ENCODE measurements at places on chromosomes 6 and 20.

- peak; percentile 71 for DNase-seq
Observed at GRCh38 chr20:3927486-3928291, 38.5 kb downstream of the PANK2 start.

DNA sequence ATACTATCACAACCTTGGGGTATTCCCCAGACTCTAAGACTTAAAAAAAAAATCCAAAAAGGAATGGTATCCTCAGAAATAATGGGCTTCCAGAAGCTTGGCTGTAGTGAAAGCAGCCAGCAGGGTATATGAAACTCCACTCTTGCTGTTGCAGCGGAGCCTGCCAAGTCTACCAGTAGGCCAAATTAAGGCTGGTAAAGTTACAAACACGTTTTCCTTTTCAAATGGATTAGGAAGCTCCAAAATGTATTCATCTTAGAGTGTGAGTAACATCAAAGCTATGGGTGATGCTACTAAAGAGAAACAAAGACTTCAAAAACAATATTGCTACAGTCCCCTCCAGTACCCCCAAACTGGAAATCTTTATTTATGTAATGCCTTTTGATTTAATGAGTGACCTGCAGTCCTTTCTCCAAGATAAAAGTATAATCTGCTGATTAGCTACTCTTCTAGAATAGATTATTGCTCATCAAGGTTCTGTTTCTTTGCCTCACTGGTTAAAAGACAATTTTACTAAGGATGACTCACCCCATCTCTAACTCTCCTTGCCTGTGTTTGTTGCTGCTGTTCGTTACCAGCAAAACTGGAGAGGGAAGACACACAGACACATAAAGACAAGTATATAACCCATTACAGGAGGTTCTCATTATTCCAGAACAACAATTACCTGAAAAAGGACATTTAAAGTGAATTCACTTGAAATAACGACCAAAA lies 84.9 kb downstream of the BTBD9 start:
- DNase-seq: no peak

DNA sequence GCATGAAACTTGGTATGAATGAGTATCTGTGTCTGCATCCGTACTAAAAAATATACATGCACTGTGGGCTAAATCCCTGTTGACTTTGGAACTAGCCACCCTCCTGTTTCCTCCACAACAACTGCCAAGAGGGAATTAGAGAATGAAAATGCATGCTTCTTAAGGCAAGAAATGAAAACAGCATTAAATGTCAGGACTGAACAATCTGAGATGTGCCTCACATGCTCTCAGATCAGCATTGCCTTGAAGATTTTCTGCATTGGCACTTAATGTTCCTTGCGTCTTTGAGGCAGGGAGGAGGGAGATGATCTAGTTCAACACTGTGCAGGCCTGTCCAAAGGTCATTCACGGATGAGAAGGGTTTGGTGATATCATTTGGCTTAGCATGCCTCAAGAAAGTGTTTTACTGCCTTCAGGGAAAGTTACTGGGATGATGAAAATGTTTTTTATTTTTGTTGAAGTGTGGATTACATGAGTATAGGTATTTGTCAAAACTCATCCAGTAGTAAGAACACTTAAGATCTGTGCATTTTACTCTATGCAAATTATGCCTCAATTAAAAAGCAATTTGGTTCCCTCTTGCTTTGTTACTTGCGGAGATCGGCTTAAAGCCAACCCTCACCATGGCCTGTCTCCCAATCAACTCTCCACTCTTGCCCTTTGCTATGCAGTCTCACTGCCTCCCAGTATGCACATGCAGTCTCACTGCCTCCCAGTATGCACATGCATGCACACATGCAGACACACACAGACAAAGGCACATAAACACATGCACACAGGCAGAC lies 47.5 kb upstream of the RIN2 start:
- DNase-seq: no peak

DNA sequence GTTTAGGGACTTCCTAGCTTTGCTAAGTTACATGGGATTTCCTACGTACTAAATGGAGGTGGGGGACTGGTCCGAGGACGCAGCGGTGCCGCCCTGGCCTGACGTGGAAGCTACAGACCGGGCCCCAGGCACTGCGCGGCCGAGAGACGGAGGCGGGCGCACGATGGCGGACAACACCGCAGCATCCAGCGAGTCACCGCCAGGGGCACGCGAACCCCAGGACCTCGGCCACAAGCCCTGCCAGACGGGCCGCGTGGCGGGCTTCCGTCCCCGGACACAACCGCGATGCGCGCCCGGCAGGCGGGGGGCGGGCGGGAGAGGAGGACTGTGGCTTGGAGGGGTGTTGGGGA lies 1516.9 kb upstream of the DEFB115 start:
- no peak for DNase-seq

DNA sequence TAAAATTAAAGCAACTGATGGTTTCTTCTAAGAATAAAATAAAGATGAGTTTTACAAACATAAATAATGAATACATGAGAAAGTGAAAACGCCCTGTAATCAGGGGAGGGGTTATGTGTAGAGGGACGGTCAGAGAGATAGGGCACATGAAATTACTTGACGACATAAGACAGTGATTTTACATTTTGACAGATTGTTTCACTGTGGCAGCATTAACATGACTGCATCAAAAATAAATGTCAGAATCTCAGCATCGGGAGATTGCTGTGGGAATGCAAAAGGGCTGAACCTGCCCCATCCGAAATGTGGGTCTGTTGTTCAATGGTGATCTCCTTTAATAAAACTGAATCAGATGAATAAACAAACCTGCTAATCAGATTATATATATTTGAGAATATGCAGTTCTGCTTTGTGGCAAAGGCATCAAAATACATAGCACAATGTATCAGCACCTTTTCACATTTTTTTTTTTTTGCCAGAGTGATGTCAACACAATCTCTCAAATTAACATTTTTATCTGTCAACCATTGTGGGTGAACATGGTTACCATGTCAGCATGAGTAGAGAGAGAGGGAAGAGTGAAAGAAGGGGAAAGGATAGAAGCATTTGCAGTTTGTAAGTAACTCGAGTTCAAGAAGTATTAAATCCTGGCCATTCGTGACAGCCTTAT lies 177.1 kb upstream of the MAN1A1 start:
- DNase-seq: no peak

GRCh38 chr6:80341330-80341729 lies 234.9 kb downstream of the BCKDHB start:
- DNase-seq: peak; percentile 50

DNA sequence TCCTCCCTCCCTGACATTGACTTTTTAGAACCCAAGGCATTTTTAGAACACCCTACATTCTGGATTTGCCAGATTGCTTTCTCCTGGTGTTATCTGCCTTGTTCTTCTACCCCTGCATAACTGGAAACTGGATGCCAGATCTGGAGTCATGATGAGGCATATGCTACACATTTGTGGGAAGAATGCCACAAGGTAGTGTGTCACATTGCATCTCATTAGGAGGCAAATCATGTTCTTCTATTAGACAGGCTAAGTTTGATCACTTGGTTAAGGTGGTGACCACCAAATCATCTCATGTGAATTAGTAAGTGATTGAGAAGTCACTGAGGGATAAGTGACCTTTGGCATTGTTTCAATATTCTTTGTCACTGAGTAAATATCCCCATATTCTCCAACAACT lies 12.9 kb upstream of the NKX2-2 start:
- no peak for DNase-seq

DNA sequence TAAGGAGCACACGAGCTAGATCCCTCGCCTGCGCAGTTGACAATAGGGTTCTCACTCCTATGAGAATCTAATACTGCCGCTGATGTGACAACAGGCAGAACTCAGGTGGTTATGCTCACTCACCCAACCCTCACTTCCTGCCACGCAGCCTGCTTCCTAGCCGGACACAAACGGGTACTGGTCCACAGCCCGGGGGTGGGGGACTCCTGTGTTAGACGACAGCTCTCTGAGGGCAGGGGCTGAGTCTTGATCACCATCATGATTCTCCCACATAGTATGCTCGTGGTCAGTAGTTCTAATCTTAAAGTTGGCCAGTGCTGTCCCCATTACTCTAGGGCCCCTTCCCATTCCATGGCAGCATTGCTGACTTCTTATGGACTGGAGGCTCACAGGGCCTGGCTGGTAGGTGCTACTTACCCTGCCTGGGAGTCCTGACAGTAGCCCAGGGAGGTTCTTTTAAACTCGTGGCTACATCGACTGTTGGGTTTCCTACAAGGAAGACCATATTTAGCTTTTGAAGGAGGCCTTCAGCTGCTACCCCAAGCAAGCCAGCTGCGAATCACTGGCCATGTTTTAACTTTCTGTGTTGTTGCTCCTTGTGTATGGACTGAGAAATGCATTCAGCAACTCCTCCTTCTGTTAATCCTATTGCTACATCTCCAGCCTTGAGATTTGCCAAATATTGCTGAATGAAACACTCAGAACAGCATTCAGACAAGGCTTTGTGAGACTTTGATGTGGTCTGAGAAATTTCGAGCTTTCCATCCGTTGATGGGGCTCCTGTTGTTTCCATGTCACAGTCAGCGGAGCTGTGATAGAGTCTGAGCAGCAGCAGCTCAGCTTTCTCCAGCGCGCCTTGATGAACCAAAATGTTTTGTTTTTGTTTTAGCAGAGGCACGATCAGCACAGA lies 300.3 kb downstream of the NRN1 start:
- no peak for DNase-seq

DNA sequence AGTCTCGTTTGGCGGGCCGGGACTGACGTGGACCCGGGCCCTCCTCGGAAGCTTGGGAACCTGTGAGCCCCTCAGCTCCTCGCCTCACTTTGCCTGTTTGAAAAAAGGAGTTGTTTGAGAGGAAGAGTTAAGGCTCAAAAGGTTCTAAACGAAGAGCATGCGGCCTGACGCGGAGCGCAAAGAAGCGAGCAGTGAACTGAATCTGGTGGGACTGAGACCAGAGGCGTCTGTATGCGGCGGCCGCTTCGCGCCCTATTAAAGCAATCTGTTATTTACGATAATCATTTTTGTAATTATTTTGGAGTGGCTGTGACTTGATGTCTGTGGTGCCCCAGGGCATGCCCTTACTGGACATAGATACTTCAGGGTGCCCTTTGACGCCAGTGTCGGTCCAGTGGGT lies 3.3 kb upstream of the TFAP2C start:
- DNase-seq: no peak

DNA sequence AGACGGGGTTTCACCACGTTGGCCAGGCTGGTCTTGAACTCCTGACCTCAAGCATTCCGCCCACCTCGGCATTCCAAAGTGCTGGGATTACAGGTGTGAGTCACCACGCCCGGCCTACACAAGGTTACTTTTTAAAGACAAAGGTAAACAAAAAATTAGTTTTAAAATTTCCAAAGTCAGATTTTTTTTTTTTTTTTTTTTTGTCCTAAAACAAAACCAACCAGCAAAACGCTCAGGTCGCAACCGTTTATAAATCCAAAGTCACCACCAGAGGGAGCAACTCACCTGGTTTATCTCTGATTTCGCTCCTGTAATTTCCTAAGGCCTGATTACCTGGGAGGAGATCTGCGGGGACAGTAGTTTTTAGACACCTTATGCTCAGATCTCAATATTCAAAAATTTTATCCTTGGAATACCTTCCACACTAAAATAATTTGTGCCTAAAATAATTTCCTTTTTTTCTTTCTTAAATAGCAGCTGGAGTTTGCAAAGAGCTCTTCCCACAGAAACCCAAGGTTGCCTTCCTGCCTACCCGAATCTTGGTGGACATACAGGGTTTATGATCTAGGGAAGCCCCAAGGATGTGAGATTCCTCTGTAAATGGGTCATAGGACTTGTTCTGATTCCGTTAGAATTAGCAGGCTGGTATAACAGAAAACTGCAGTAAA lies 19.8 kb upstream of the TREM1 start:
- peak; percentile 78 for DNase-seq

DNA sequence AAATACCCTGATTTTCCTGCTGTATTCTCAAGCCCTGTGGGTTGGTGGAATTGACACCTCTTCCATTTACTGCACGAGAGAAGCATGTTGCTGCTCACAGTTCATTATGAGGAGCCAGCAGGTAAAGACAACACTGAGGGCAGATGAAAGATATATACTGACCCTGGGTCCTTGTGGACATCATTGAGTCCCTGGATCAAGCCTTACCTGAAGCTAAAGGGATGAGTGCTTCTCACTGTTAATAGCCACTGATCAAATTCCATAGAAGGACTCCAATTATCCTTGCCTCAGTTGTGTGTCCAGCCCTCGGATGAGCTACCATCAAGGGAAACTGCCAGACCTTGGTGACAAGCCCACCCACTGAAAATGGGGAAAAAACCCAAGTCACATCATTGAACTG lies 7.7 kb upstream of the SIGLEC1 start:
- DNase-seq: no peak

DNA sequence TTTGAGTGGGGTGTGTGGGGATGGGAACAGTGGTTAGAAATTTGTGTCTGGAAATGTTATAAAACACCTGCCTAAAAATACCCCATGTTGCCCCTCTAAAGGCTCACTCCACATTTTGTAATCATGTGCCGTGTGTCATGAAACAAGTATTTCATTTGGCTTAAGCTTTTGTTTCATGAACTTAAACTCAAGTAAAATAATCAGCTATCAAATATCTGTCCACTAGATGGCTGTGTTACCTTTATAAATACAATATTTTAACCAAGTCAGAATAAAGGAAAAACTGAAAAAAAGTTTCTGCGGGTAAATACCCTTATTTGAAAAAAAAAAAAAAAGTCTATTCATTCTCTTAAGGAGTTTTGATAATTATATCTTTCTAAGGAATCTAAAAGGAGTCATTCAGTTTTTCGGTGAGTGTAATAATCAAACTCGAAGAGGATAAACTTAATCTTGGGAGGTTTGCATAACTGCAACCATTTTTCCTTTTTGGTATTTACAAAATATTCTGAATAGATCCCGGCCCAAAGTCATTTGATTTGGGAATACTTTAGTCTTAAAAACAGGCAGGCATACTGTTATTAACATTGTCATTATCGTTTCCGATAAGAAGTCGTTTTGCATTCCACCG lies 29.9 kb upstream of the MTRF1L start:
- DNase-seq: peak; percentile 45

GRCh38 chr6:11700118-11700718 lies 78.4 kb downstream of the ADTRP start:
- DNase-seq: peak; percentile 67

DNA sequence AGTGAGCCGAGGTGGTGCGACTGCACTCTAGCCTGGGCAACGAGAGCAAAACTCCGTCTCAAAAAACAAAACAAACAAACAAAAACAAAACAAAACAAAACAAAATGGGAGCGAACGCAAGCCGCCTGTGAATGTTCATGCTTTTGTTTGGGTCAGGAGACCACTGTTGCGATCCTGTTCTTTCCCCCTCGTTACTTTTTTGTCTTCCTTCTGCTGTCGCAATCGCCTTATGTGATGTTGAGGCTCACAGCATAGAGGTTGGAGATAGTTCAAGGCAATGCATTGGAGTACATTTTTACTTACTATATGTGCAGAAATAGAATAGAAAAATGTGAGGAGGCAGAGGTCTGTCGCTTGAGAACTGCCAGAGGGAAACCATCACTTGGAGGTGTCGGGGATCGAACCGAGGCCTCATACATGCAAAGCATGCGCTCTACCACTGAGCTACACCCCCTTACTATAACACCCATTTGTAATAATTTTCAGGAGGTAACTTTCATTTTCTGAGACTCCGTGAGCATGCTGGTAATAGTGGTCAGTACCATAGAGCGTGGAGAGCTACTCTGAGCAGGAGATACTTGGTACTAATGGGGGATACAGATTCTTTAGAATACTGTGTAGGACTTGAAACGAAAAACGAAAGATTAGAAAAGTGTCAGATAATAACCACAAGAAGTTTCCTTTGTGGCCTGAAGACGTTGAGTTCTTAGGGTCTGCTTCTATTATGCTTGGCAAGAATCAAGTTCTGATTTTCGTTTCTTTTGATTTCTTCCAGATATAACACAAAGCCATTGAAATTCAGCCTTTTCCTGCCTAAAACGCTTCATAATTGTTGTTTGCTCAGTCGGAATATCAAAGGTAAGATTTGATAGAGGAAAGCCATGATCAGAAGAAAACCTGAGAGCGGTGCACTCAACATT lies 121.1 kb downstream of the TRIM27 start:
- peak; percentile 83 for DNase-seq

Data from NCI-H69 (cell line).